H1 (cell line): ENCODE measurements at places on chromosomes 1 and 21. TPM values are rescaled to one million over a fixed set of nuclear protein-coding genes. Genes with fewer than 3 reads are reported as not detected.

Gene LAMTOR5
- total RNA-seq: 84.4 and 91.9 TPM in 2 replicates

DNA sequence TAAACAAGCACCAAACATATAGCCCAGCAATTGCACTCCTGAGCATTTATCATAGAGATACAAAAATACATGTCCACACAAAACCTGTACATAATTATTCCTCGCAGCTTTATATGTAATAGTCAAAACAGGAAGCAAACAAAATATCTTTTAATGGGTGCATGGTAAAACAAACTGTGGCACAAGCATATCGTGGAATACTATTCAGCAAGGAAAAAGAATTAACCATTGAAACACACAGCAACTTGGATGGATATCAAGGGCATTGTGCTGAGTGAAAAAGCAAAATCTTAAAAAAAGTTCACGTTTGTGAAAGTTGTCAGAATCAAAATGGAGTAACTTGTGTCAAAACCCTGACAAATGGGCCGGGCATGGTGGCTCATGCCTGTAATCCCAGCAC, 12.4 kb downstream of the TNFRSF9 start:
- DNase-seq: no peak

Gene ACP6
- 17.1 and 17.7 TPM in 2 replicates for total RNA-seq

DNA sequence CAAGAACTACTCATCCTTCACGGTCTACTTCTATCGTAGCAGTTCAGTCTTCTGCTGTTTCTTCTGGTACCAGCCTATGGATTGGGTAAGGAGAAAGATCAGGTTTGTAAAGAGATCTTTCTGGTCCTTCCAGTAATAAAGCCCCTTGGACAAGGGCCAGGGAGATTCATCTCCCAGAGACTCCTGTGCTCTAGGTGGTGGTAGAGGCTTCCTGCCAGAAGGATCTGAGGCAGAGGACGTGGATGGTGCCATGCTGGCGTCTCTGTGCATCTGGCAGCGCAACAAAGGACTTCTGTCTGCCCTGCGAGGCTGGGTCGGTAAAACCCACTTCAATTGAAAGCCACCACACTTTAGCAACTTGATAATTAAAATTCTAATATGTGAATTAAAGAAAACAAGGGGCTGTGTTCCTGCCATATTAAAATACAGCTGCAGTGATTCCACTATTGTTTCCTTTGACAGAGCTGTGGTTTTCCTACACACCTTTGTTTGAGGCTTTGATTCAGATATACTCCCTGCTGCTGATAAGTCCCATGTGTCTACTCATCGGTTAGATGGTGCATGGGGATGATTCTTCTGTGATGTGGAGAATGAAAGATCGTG, 73.6 kb downstream of the ROR1 start:
- no peak for DNase-seq
